Sciatic nerve (tissue), 2 donors: ENCODE measurements at places on chromosomes 11 and 22.

- no peak for DNase-seq
Measured at GRCh38 chr11:14242187-14242586, 116.8 kb downstream of the RRAS2 start.

DNA sequence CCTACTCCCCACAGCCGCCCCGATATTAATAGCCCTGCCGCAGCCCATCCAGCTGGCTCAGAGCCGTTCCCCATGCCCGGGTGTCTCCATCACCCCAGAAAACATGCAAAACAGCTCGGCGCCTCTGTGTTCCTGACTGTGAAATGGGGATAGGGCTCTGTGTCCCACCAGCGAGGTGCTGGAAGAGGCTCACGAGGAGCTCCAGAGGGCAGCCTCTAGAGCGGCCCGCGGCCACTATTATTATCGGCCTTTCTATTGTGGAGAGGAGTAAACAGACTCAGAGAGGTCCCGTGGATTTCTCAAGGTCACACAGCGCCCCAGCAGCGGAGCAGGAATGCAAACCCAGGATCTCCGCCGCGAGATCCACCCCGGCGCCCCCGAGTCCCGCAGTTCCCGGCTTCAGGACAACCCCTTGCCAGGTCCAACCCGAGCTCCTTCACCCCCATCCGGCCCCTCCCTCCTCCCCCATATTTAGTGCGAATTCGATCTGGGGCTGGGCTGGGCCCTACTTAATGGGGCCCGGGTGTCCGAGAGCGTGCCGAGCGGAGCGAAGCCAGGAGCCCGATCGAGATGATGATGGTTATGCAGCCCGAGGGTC lies at the start of gene ACTN3:
ACTN3 (plus strand) TSS at position 536 of the 598 bp plus-strand sequence; CDS start at position 571, 35 bp downstream.
- DNase-seq, result peak; percentile 76

DNA sequence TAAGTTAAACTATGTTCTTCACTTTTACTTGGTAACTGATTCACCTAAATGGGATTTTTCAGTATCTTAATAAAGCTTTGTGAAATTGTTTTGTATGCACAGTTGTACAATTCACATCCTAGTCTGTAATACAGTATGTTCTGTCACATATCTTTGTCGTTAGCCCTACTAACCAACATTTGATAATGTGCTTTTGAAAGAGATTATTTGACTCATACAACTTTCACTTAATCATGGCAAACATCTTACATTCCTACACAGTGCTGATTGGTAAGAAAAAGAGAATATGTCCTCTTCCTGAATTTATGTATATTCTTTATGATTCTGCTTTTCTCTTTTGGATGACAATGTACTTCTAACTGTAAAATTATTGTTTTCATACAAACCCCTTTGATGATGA lies 234.5 kb downstream of the METTL15 start:
- no peak for DNase-seq

- no peak for DNase-seq
Measured at GRCh38 chr11:115605871-115606497, 101.8 kb upstream of the CADM1 start.

DNA sequence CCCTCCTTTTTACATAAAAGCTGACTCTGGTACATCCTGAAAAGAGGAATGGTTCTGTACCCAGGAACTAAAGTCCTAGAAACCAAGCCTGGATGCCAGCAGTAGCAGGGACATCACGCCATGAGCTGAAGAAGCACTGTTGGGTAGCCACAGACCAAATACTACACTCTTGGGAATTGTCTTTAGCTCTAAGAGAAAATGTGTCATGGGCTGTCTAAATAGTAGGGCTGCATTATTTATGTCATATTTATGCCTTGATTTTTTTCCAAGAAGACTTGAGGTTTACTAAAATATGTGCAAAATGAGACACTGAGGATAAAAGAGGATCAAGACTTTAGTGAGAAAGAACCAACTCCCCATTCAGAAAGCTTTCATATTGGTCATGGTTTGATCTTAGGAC lies 213.6 kb downstream of the RAB38 start:
- DNase-seq, result no peak

DNA sequence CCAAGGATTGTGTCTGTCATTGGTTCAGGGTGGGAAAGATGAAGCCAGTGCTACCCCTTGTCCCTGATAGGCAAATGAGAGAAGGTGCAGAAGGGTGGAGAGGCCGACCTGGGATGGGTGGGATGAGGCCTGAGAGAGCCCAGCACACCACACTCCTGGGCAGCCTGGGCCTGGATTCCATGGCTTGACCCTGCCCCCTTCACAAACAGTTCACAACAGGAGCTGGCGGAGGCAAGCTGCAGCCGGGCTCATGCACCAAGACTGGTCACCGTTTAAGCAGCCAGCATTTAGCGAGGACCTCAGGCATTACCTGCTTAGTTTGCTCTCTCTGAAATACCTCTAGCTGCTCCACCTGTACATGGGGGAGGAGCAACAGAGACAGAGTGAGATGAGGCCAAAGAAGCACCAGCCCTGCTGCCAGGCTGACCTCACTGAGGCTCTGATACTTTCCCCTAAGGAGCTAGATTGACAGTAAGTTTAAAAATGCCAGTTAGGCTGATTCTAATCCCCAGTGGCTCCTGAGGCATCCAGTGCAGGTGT lies 13.5 kb downstream of the IL18BP start:
- no peak for DNase-seq

DNA sequence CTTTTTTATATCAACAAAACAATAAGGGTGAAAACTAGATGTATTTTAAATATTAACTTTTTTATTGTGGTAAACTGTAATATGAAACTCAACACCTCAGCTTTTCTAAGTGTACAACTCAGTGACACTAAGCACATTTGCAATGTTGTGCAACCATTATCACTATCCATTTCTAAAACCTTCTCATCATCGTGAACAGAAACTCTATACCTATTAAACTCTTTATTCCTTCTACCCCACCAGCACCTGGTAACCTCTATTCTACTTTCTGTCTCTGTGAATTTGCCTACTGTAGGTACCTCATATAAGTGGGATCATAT lies 9.4 kb downstream of the HORMAD2 start:
- DNase-seq, result no peak

DNA sequence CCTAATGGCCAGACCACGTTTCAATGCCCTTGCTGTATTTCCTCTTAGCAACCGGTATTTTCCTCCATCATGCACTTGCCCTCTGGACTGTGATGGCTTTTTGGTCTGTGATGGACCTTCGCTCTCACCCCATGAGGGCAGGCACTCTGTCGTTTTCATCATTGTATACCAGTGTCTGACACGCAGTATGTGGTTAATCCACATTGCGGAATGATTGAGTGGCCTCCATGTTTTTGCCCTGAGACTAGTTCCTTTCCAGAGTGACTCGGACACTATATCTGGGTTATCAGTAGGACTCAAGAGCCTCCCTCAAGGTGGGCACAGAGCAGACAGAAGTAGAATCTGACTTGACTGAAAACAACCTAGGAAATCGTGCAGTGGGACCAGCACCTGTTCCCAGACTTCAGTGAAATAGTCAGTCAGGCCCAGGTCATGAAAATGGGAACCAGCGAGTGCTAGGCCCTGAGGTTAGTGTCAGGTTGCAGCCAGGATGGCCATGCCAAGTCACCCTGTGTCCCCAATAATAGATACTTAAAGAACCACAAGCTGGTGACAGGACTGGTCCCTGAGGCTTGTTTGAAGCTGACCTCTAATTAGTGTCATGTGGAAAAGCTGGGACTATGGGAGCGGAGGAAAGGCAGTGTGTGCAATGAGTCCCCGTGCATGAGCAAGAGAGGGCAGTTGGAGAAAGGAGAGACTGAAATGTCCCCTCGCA lies 464.7 kb downstream of the INSC start:
- DNase-seq, result no peak

GRCh38 chr11:59865031-59865430 lies 1.3 kb downstream of the TCN1 start:
- DNase-seq, result no peak

DNA sequence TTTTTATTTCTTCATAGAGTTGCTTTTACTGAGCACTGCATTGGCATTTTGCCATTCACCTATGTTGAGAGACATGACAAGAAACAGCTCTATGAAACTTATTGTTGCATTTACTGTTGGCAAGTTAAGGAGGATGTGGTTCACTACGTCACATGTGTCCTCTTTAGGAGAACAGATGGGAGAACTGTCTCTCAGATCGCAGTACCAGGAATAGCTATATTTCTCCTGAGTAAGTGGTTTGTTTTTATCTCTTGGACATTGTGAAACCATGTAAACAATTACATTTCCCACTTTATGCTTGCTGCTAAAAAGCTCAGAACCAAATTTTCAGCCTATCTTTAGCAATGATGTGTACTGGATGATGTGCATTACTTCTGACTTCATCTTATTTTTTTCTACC lies 34.8 kb upstream of the PSMA1 start:
- DNase-seq, result no peak

GRCh38 chr11:125938418-125938817 lies 7.4 kb upstream of the VSIG10L2 start:
- no peak for DNase-seq

- DNase-seq, result no peak
Measured at GRCh38 chr11:128411812-128412211, 175.5 kb downstream of the ETS1 start.

DNA sequence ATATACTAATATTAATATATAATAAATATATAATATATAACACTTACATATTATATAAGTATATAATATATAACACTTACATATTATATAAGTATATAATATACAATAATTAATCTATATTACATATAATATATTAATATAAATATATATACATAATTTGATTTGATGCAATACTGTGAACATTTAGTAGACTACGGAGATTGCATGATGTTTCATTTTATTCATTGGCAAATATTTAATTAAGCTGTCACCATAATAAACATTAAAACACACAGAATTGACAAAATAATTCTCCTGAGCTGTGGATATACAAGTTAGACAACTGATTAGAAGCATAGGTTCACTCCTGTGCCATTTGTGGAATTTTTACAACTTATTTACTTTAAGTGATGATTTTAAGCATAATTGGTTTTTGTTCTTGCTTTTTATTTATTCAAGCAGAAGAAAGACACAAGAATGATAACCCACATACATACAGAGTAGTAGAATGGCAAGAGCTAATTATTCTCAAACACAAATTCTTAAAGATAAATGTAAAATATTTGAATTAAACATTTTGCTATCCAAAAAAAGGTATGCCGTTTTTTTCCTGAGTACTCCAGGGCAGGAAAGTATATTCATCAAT lies 65.8 kb upstream of the TOP3B start:
- no peak for DNase-seq

DNA sequence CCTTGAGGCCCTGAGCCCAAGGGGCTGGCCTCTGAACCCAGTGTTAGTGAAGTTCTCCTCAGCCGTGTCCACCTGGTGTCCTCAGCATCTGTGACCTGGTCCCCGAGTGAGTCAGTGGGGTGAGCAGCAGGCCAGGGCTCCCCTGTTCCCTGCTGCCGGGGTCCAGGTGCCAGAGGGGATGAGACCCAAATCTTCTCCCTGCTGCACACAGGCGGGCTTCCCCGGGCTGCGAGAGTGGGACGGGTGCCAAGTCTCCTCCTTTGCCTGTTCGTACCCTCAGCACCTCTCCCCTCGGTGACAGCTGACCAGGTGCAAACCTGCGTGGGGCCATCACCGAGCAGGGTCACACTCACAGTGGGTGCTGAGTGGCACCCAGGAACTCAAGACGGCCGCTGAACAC lies 514.5 kb downstream of the TBC1D22A start:
- no peak for DNase-seq

- no peak for DNase-seq
Measured at GRCh38 chr22:35567351-35568141, 26.9 kb downstream of the RASD2 start.

GRCh38 chr11:114559425-114560310 lies at the start of gene NXPE1:
TSS of gene NXPE1 (minus strand) at chr11:114559881. CDS start at chr11:114551201, 8,680 bp downstream.
- DNase-seq, result no peak

- DNase-seq, result no peak
Measured at GRCh38 chr11:68687986-68688385, 3.6 kb downstream of the GAL start.

DNA sequence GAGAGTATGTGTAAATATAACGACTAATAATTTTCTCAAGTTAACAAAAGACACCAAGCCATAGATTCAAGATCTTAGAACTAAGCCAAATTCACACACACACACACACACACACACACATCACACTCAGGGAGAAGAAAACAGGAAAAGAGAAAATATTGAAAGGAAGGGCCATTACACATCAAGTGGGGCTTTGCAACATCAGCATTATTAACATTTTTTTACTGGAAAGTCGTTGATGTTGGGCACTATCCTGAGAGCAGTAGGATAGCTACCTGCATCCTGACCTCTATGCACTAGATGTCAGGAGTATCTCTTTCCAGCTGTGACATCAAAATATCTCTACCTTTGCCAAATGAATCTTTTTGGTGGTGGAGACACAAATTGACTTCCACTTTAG lies 8.9 kb downstream of the OR5D16 start:
- DNase-seq, result no peak

DNA sequence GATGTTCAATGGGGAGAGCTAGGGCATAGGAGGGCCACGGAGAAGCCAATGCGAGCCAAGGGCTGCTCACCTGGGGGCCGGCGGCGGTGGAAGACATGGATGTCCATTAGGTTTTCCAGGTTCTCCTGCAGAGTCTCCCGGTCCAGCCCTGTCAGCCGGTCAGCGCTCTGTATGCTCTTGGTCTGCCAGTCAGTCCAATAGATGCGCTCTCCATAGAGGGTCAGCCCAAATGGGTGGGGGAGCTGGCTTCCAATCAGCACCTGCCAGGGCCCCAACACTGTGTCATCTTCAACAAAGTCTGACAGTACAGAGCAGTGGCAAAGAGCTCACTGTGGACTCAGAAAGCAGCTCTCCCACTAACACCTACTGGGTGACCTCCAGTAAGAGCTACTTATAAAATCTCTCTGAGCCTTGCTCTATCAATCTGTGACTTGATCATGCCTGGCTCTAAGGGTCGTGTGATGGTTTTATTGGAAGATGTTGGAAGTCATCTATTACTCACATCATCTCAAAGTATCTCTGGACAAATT lies 33.0 kb upstream of the CKAP5 start:
- no peak for DNase-seq

DNA sequence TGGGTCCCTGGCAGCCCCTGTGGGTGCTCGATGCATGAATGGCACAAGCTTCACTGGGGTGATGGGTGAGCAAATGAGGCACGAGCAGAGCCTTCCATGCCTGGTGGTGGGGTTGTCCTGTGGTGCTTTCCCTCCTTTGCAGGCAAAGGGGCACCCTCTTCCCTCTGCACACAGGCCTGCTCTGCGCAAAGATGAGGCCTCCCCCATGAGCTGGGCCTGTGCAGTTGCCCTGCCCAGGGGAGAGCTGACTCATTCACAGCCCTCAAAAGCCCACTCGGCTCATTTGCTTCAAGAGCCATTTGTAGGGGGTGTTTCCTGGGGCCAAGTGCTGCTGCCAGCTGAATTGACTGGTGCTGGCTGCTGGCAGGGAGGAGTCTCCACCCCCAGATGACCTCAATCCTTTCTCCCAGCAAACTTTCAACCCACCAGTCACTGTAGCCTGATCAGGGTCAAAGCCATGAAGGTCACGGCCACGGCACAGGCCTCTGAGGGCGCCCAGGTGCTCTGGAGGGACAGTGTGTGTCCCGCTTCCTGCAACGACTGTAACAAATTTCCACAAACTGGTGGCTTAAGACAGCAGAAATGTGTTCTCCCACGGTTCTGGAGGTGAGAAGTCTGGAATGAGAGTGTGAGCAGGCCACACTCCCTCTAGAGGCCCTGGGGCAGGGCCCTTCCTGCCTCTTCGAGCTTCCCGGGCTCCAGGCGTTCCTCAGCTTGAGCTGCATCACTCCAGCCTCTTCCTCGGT lies 48.8 kb upstream of the ANO1 start:
- no peak for DNase-seq
